Urothelium cell line (cell line): ENCODE measurements at places on chromosomes 5 and 9.

DNA sequence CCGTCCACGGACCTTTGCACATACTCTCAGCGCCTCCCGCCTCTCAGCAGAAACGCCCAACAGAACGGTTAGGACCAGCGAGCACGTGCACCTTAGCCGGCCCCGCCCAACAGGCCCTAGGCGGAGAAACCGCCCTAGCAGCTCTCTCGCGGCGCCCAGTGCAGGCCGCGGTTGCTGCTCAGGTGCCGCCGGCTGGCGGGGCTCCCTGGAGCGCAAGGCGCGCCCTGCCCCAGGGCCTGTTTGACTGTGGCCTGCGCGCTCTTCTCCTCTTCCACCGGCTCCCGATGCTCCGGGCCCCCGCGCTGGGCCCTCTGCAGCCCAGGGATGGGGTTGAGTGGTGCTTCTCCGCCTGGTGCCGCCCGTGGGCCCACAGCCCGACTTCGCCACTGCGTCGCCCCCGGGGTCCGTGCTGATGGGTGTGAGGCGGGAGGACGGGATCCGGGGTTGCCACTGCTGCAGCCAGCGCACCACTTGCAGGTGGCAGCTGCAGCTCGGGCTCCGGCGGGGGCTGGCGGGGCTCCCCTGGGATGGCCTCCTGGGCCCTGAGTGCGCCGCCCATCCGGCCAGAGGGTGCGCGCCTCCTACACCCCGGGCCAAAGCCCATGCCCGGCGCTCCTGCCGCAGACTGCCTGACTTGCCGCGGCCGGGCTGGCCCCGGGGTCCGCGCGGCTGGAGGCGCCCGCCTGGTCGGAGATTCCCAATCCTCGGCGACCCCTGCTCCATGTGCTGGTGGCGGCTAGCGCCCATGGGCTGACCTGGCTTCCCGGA lies 1889.4 kb upstream of the CDH9 start:
- no peak for DNase-seq

DNA sequence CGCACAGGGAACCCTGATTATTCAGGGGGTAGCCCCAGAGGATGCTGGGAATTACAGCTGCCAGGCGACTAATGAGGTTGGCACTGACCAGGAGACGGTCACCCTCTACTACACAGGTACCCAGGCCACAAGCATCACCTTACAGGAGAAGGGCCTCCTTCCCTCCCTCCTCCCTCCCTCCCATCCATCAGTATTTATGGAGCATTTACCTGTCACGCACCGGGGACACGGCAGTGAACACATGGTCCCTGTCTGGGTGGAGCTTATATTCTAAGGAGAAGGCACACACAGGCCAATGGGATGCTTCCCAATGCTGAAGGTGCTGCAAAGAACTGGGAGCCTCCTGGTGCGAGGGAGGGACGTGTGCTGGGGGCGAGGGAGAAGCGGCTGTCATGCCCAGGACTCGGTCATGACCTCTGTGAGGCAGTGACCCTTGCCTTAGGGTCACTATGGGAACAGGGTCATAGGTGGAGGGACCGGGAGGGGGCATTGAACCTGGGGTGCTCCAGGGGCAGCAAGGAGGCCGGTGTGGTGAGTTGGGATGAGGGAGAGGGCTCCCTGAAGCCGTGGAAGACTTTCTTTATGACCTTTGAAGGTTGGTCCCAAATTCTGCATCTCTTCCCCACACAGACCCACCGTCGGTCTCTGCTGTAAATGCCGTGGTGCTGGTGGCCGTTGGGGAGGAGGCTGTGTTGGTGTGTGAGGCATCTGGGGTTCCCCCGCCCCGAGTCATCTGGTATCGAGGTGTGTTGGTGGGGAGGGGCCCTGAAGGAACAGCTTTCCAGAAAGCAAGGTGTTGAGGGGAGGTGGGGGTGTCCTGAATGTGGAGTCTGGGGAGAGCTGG lies 41.5 kb downstream of the HMCN2 start:
- no peak for DNase-seq

DNA sequence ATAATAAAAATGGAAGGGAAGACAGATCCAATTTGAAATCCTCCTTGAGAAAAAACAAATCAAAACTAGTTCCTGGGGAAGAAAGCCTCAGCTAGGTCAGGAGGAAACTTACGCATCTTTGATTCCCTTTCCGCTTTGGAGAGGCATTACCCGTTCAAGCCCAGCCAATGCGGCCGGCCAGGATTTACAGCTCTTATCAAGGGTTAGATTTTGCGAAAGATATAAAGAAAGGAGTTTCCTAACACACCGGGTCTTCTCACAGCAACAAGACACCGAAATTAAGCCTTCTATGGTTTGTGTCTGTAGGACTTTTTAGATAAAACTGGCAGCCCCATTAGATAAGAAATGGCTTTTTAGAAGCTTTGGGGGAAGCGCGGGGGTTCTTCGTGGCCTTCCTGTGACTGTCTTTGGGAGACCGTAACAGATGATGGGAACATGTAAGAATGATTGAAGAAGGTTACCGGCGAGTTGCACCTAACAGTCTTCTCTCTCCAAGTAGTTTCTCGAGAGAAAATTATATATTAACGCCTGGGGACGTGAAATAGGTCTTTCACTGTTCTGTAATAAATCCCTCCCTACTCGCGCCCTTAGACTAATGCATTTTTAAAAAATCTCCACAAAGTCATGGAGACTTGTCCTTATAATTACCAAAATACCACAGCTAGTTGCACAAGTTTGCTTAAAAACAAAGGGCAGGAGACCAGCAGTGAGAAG lies 1.3 kb upstream of the ISL1 start:
- DNase-seq: no peak

DNA sequence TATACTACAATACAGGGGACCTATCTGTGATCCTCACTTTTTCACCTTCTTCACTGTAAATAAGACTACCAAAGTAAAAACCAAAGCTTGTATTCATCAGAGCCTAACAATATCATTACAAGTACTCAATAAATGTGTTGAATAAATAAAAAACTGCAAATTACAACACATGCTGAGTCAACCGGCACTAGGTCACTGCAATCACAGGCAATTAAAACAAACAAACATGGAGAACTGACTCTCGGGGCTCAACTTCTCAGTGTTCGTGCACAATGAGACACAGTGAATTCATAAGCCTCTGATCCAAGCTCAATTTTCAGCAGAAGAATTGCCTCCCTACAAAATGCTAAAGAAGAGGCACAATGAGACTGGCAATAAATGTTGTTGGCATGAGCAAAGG lies 69.2 kb downstream of the CDK5RAP2 start:
- no peak for DNase-seq

GRCh38 chr5:39164016-39164415 lies 55.3 kb downstream of the FYB1 start:
- no peak for DNase-seq

- DNase-seq: no peak
These were observed 86.1 kb downstream of the GPR21 start for GRCh38 chr9:123119566-123119965.

- no peak for DNase-seq
These were observed 110.0 kb downstream of the COL5A1 start for GRCh38 chr9:134751622-134752021.

GRCh38 chr5:115624994-115625393 lies 842 bp downstream of the TMED7 start:
- no peak for DNase-seq

DNA sequence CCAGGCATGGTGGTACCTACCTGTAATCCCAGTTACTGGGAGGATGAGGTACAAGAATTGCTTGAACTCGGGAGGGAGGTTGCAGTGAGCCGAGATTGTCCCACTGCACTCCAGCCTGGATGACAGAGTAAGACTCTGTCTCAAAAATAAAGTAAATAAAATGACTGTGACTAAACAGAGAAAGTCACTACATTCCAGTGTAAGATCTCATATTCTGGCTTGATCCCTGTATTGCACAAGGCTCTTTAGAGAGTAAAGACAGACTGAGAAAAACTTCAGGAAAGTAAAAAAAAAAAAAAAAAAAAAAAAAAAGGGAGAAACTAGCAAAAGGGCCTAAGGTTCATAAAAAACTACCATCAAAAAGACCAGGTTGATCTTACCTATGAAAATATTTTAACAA lies 106.6 kb upstream of the PJA2 start:
- DNase-seq: no peak

GRCh38 chr9:134375430-134376385 lies 49.5 kb downstream of the RXRA start:
- no peak for DNase-seq

DNA sequence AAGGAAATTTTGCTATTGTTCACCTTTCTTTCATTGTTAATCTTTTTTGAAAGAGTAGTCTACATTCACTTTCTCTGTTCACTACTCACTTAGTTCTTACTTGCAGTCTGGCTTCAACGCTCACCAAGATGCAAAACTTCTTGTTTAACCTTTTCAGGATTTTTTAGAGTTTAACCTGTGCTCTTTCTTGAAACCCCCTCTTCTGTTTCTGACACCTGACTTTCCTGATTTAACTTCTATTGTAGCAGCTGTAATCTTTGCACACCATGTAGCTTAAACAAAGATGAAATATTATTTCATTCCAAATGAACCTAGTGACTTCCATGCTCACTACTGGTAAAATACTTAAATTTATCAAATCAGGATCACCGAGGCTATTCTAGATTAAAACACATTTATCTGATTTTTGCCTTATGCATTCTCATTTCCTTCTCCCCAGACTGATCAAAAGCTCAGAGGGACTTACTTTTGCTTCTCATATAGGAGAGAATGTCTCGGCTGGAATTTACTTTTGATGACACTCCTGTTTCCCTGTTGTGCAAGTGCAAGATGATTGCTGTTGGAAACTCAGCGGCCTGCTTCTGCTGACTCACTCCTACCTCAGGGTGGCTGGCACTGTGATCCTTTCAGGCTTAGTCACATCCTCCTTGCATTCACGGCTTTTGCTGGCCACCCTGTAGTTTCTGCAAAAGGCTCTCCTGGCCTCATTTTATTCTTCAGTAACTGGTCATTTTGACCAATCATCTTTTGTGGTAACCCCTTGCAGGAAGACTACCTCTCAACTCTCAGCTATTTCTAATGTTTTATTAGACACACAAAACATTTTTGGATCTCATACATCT lies 109.3 kb upstream of the IFNE start:
- DNase-seq: peak; percentile 80

- DNase-seq: no peak
These were observed 26.7 kb downstream of the NDUFS6 start for GRCh38 chr5:1827886-1828397.

DNA sequence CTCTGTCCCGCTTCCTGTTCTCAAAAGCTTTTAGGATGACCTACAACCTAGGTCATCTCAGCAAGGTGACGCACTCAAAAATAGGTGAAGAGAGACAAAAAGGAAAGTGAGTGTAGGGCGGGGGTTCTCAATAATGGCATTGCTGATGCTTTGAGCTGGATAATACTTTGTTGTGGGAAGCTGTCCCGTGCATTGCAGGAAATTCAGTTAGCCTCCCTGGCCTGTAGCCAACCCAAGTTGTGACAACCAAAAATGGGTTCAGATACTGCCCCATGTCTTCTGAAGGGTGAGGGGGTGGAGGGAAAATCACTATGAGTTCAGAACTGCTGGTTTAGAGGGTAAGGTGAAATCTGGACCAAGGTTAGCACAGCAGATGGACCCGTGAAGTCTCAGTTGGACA lies 151.4 kb downstream of the MAST4 start:
- DNase-seq: no peak

GRCh38 chr9:124348831-124349230 lies 66.4 kb downstream of the PSMB7 start:
- no peak for DNase-seq

DNA sequence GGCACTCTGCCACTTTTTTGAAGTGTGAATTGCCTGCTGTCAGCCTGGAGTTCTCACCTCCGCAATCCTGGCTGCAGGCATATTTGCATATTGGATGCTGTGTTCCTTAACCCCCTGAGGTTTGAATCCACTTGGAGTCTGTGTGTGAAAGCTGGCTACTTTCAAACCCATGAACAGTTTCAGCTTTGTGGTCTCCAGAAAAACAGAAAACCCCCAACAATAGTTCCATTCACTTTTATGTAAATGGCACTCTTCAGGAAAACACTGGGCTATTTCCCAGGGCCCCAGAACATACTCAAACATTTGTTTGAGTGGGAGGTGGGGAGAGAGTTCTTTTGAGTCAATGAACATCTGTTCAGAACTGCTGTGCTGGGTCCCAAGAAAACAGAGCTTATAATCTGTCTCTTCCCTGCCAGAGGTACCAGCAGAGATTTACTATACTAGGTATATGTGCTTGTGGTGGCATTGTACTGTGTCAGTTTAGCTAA lies 5.0 kb downstream of the NUDT2 start:
- no peak for DNase-seq

GRCh38 chr9:104856413-104856941 lies 71.5 kb downstream of the ABCA1 start:
- DNase-seq: no peak
